ENCODE measurements at places on chromosomes 1 and 21.

GRCh38 chr1:64848136-64848535 is 103.3 kb downstream of the RAVER2 start:
- no peak for DNase-seq

DNA sequence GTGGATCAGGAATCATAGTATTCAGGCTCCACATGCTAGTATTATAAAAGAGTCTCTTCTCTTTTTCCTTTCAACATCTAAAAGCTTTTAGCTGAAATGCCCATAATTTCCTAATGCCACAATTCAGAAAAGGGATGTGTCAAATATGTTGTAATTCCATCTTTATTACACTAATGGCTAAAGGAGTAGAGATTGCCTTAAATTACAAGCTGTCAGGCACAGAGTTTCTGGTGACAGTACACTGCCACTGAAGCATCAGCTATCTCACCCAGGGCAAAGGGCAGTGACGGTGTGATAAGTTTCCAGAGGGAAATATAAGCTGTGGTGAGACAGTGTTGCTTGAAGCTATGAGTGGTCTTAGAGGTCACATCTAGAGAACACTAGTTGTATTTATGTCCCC is 581.1 kb downstream of the KCNT2 start:
- no peak for DNase-seq

DNA sequence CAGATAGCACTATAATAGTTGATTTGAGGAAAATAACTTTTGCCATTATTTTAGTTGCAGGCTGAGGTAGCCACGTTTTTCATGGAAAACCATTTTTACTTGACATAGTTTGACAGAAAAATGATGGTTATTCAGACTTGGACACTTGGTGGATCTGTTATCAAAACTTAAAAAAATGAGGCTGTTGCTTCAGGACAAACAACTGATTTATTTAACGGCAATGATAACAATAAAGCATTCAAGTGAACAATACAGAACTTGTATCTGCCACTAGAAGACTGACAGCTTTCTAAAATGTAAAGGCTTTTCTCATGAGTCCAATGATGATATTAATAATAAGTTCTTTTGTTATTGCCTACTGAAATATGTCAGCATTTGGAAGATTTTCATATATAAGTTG is 322.9 kb downstream of the BRINP3 start:
- DNase-seq: no peak

GRCh38 chr21:32496568-32496967 is 84.1 kb downstream of the EVA1C start:
- DNase-seq: no peak

GRCh38 chr1:213274140-213274539 is 223.1 kb downstream of the RPS6KC1 start:
- DNase-seq: no peak

DNA sequence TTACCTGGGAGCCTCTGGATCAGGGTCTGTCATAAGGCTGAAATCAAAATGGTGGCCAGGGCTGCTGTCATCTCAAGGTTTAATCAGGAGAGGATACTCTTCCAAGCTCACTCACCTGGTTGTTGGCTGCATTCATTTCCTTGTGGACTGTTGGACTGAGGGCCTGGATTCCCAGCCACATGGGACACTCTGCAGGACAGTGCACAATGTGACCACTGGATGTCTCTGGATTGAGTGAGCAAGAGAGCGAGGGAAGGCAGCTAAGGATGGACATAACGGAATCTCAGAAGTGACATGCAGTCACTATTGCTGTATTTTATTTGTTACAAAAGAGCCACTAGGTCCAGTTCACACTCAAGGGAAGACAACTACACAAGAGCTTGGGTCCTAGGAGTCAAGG is 229.1 kb downstream of the S1PR1 start:
- no peak for DNase-seq

- no peak for DNase-seq
Observed at GRCh38 chr1:205985330-205986005, 17.7 kb downstream of the RAB7B start.

DNA sequence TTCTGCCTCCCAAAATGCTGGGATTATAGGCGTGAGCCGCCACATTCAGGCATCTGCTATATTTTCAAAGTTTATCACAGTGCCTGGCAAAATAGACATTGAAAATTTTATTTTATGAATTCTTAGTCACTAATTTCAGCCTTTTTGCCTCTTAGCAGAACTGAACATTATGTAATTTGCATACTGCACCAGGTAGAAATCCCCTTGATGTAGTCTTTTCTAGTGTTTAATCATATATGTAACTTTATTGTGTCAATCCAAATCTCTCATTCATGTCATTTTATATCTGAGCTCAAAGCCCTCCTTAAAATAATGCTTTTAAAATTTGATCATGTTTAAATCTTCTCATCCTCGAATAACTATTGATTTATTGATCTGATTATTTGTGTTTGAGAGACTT is 19.2 kb downstream of the WDTC1 start:
- DNase-seq: no peak

DNA sequence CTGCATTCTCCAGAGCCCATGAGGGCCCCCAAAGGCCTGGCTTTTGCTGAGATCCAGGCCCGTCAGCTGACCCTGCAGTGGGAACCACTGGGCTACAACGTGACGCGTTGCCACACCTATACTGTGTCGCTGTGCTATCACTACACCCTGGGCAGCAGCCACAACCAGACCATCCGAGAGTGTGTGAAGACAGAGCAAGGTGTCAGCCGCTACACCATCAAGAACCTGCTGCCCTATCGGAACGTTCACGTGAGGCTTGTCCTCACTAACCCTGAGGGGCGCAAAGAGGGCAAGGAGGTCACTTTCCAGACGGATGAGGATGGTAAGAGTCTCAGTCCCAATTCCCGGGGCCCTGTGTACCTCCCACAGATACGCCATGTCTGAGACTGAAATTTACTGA is 39.1 kb downstream of the PTPRU start:
- no peak for DNase-seq

- DNase-seq: no peak
Observed at GRCh38 chr1:227785805-227786671, 29.4 kb upstream of the PRSS38 start.

DNA sequence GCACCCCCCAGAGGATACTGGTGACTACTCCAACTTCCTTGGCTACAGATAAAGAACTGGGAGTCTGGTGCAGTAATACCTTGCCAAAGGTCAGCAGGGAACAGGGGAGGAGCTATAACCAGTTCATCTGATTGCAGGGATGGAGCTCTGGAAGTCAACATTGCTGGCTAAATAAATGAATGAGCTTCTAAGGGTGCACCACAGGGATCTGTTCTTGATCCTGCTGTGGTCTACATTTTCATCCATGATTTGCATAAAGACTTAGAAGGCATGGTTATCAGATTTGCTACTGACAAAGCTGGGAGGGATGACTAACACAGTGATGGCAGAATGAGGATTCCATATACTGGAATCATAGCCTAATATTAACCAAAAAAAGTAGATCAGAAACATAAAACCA is 18.3 kb downstream of the PLEKHA6 start:
- peak; percentile 57 for DNase-seq

- DNase-seq: no peak
Observed at GRCh38 chr1:21955501-21956281, 18.6 kb upstream of the HSPG2 start.

GRCh38 chr1:6486433-6487011 is 4.9 kb downstream of the PLEKHG5 start:
- peak; percentile 88 for DNase-seq

GRCh38 chr1:58162952-58163550 is 383.5 kb downstream of the OMA1 start:
- peak; percentile 65 for DNase-seq

- DNase-seq: no peak
Observed at GRCh38 chr1:57882934-57883641, 459.2 kb upstream of the DAB1 start.

- no peak for DNase-seq
Observed at GRCh38 chr1:207789792-207790787, 38.2 kb downstream of the CD46 start.

- DNase-seq: no peak
Observed at GRCh38 chr1:235329139-235329902, 951 bp downstream of the GGPS1 start.

GRCh38 chr21:25214676-25215075 is 392.6 kb downstream of the MRPL39 start:
- DNase-seq: no peak

- no peak for DNase-seq
Observed at GRCh38 chr1:119410961-119411360, 4.0 kb upstream of the HSD3B2 start.

DNA sequence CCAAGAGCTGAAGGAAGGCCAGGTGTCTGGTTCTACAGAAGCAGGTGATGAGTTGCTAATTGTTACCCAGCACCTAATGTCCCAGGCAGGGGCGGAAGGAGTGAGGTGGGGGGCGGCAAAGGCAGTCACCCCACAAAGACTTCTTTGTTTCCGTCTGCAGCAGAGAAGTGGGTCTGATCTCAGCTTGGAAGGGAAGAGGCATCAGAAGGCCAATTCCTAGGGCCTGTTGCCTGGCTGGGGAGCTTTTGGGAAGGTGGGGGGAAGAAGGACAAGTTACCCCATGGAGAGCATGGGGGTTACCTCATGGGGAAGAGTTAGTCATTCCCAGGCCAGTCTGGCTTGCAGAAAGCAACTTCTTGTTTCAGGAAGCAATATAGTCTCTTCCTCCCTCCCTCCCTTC is 10.9 kb downstream of the IGSF21 start:
- no peak for DNase-seq

DNA sequence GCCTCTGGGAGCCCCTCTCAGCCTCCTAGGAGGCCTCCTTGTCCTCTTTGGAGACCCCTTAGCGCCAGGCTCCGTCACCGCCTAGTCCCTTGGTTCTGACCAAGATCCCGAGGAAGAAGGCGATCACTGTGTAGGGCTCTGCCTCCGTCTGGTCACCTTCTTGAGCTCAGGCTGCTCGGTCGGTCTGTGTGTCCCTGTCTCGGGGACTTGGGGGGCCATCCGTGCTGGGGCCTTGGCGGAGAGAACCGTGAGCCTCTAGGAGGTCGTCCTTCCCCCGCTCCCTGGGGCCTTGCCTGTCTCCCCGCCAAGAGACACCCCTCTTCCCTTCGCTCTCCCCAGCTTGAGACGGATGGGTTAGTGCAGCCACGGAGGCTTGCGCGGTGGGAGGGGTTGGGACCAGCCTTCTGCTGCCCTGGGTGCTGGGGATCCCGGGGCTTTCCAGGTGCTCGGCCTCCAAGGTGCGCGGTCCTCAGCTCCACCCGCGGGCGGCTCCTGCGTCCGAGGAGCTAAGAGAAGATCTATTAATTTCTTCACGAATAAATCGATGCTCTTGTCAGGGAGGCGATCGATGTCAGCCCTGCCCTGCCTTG is 701 bp upstream of the INSRR start:
- no peak for DNase-seq

GRCh38 chr1:27575840-27576331 is 28.1 kb downstream of the AHDC1 start:
- no peak for DNase-seq

DNA sequence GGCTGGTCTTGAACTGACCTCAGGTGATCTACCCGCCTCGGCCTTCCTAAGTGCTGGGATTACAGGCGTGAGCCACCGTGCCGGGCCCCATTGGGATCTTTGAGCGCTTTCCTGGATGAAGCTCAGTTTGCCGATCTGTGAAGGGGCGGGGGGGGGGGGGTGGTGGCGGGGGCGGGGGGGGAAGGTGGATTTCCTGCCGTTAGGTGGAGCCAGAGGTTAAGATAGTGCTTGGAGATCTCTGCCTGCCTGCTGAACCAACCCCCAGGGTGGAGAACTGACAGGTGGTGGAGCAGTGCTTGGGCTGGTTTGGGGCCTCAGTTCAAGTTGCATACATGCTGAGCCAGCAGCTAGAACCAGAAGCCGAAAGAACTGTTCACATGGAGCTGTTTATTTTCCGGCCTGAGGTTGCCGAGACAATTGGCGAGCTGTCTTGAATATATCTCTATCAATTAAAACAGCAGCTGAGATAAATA is 1.7 kb downstream of the TMCC2 start:
- peak; percentile 88 for DNase-seq

DNA sequence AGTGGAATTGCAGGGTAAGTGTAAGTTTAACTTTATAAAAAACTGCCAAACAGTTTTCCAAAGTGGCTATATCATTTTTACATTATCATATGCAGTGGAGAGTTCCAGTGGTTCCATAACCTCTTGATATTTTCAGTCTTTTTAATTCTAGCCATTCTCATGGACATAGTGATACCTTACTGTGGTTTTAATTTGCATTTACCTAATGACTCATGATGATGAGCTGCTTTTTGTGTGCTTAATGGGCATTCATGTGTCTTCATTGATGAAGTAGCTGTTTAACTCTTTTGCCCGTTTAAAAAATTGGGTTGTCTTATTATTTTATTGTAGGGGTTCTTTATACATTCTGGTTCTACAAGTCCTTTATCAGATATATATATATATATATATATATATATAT is 29.4 kb downstream of the SNX27 start:
- no peak for DNase-seq

GRCh38 chr1:192592981-192593708 is 17.6 kb downstream of the RGS1 start:
- DNase-seq: no peak

- DNase-seq: no peak
Observed at GRCh38 chr1:170415710-170416372, 116.1 kb upstream of the GORAB start.

GRCh38 chr1:116826818-116827606 is 72.8 kb downstream of the CD2 start:
- no peak for DNase-seq

- no peak for DNase-seq
Observed at GRCh38 chr1:150562446-150563339, 13.5 kb downstream of the ADAMTSL4 start.

- DNase-seq: no peak
Observed at GRCh38 chr1:150484861-150485260, 2.4 kb upstream of the TARS2 start.

- DNase-seq: no peak
Observed at GRCh38 chr1:109639841-109640184, 16.1 kb upstream of the GSTM4 start.

- DNase-seq: no peak
Observed at GRCh38 chr1:181718034-181718433, 234.7 kb downstream of the CACNA1E start.

DNA sequence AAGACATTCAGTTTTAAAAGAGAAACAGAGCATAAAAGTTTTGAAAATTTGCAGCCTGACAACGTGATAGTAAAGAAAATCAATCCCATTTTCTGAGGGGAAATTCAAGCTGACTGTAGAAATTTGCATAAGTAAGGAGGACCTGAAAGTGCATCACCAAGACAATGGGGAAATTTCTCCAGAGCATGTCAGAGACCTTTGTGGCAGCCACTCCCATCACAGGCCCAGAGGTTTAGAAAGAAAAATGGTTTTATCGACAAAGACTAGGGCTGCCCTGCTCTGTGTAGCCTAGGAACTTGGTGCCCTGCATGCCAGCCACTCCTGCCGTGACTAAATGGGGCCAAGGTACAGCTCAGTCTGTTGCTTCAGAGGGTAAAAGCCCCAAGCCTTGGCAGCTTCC is 1640.2 kb upstream of the PRMT6 start:
- DNase-seq: no peak

DNA sequence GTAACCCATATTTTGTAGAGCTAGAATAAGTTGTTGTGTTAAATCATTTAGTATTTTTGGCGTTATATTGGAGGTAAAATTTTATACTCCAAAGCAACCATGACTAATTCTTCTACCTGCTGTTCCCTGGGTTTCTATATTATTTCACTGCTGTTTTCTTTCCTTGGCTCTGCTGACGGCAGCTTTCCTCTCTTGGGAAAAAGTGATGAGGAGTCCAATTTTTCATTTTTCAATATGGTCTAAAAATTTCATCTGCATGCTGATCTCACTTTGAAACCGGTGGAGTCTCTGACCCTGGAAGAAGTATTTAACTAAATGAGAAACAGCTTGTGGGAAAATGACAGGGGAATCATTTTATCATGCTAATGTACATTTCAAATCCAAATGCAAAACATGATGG is 110.2 kb downstream of the IFI44 start:
- no peak for DNase-seq

- DNase-seq: peak; percentile 26
Observed at GRCh38 chr1:28927648-28928313, 13.4 kb downstream of the EPB41 start.

Data from NCI-H345 (cell line).